Natural killer cell treated with Interleukin-12 subunit alpha and Interleukin-12 subunit beta and Interleukin-15 and Interleukin-18, amount 100 ng/mL, for 72 hours (primary cell): ENCODE measurements at places on chromosomes 1 and 21. TPM values are rescaled to one million over a fixed set of nuclear protein-coding genes. Genes with fewer than 3 reads are reported as not detected.

Gene DENND2D
- 103 TPM for total RNA-seq

GRCh38 chr1:65026235-65026634 is 59.9 kb upstream of the JAK1 start:
- DNase-seq = no peak

Gene BTBD19
- 6.4 TPM for total RNA-seq

Gene CHIA
- total RNA-seq = not detected

Gene PRDM15
- total RNA-seq = 12.9 TPM

Gene LCE1C
- total RNA-seq = not detected

Gene RGS13
- 1.1 TPM for total RNA-seq

DNA sequence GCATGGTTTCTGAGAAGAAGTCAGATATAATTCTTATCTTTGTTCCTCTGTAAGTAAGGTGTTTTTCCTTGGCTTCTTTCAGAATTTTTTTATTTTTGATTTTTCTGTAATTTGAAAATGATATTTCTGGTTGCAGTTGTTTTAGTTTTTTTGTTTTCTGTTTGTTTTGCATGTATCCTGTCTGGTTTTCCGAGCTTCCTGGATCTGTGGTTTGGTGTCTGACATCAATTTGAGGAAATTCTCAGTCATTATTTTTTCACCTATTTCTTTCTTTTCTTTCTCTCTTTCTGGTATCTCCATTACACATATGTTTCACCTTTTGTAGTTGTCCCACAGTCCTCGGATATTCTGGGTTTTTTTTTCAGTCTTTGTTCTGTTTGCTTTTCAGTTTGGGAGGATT is 97.1 kb upstream of the TLR5 start:
- no peak for DNase-seq

- no peak for DNase-seq
Observed at GRCh38 chr1:162629651-162630050, 2.6 kb upstream of the DDR2 start.

GRCh38 chr1:91057784-91058183 is 35.9 kb upstream of the ZNF644 start:
- no peak for DNase-seq

DNA sequence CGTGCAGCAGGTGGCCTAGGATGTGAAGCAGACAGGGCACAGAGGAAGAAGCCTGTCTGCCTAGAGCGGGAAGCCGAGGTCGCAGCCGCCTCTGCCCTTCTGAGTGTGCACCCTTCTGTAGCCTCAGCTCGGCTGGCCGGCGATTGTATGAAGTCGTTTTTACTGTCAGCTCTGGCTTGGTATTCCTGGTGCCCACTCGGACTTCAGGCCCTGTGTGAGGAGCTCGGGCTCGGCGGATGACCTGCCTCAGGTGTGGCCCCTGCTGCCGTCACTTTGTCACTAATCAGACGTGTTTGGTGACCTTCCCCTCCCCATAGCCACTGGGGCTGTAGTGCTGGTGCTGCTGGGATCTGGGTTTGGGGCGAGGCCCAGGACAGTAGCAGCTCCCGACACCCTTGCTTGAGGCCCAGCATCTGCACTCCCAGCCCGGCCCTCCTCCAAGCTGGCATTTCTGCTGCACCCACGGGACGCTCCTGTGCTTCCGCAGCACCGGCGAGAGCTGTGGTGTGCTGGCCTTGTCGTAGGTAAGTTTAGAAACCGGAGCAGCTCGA is 18.1 kb downstream of the SLX9 start:
- peak; percentile 55 for DNase-seq

DNA sequence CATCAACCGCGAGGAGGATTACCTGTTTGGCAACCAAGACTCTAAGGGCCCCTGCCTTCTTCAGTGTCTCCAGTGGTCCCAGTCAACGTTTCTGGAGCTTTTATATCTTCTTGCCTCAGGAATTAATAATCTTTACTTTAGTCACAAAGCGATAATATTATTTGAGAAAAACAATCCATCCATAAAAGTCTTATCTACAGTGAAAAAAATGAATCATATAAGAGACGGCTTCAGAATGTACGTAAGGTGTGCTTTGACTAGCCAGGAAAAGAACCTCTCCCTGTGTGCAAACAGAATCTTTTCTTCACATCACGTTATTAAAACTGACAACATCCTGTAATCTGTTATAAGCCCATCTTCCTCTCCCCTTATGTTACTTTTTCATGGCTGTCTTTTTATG is at the start of gene REG4:
TSS of gene REG4 (minus strand) at position 74 of the 400 bp plus-strand sequence. CDS start 2,691 bp downstream, outside the sequence.
- no peak for DNase-seq

Gene USP16
- 57.5 TPM for total RNA-seq

Gene NMNAT2
- total RNA-seq = not detected

DNA sequence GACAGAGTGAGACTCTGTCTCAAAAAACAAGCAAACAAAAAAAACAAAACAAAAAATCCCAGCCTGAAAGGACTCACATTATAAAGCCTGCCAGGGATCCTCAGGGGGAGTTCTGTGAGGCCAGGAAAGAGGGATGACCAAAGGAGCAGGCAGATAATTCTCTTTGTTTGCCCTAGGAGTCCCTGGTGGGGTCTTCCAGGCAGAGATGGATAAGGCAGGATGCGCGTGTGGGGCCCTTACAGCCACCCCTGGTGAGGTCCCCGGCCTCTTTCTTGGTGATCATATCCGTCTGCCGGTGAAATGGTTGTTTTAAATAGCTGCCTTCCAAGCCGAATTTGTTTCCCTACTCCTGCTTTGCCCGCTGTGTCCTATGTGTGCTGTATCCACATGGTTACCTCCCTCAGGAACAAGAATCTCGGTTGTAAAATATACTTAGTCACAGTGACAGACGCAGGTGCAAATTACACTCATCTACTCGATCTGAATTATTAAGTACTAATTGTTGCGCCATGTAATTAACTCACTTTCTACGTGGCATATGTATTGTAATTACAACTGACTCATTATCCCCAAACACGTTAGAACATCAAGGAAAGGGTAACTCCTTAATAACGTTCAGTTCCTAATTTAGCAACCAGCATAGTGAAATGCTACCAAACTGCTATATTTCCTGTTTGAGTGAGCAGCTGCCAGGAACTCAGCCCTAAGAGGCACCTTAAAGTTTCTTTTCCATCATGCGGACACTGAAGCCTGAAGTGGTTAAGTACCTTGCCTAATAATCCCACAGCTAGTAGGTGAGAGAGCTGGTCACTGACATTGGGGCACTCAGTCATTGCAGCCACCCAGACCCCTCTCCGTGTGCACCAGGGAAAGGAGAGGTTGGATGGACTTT is 106.4 kb downstream of the ZSCAN20 start:
- no peak for DNase-seq

- DNase-seq = no peak
Observed at GRCh38 chr1:221150996-221151395, 271.8 kb downstream of the HLX start.

Gene AADACL4
- not detected for total RNA-seq

GRCh38 chr1:208654241-208654640 is 410.1 kb upstream of the PLXNA2 start:
- DNase-seq = no peak

- no peak for DNase-seq
Observed at GRCh38 chr1:232974971-232975370, 24.6 kb downstream of the NTPCR start.

Gene PADI2
- total RNA-seq = not detected

Gene UBAP2L
- 183 TPM for total RNA-seq

GRCh38 chr1:210298936-210299335 is 29.8 kb upstream of the HHAT start:
- DNase-seq = no peak

DNA sequence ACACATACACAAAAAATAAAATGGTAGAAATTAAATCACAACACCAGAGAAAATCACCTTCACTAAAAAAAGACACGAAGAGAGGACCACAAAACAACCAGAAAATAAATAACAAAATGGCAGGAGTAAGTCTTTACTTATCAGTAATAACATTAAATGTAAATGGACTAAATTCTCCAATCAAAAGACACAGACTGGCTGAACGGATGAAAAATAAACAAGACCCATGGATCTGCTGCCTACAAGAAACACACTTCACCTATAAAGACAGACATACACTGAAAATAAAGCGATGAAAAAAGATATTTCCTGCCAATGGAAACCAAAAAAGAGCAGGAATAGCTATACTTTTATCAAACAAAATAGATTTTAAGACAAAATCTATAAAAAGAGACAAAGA is 73.6 kb downstream of the ZZZ3 start:
- no peak for DNase-seq

Gene PLA2G5
- not detected for total RNA-seq

GRCh38 chr1:86499987-86500593 is 31.4 kb downstream of the CLCA1 start:
- no peak for DNase-seq
